ENCODE measurements at places on chromosomes 7 and 10.

- no peak for DNase-seq
Observed at GRCh38 chr7:41529831-41530230, 173.1 kb downstream of the INHBA start.

- DNase-seq = no peak
Observed at GRCh38 chr7:12610899-12611298, 40.4 kb downstream of the SCIN start.

GRCh38 chr7:41955451-41955850, 252.6 kb upstream of the INHBA start:
- DNase-seq = no peak

DNA sequence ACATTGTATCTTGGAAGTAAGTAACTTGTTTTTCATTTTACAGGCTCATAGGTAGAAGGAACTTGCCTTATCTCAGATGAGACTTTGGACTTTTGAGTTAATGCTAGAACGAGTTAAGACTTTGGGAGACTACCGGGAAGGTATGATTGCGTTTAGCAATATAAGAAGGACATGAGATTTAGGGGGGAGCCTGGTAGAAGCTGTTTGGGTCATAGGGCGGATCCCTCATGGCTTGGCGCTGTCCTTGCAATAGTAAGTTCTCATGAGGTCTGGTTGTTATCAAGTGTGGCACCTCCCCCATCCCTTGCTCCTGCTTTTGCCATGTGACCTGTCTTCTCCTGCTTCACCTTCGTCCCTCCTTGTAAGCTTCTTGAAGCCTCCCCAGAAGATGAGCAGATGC, 110.3 kb downstream of the MKX start:
- DNase-seq = no peak

DNA sequence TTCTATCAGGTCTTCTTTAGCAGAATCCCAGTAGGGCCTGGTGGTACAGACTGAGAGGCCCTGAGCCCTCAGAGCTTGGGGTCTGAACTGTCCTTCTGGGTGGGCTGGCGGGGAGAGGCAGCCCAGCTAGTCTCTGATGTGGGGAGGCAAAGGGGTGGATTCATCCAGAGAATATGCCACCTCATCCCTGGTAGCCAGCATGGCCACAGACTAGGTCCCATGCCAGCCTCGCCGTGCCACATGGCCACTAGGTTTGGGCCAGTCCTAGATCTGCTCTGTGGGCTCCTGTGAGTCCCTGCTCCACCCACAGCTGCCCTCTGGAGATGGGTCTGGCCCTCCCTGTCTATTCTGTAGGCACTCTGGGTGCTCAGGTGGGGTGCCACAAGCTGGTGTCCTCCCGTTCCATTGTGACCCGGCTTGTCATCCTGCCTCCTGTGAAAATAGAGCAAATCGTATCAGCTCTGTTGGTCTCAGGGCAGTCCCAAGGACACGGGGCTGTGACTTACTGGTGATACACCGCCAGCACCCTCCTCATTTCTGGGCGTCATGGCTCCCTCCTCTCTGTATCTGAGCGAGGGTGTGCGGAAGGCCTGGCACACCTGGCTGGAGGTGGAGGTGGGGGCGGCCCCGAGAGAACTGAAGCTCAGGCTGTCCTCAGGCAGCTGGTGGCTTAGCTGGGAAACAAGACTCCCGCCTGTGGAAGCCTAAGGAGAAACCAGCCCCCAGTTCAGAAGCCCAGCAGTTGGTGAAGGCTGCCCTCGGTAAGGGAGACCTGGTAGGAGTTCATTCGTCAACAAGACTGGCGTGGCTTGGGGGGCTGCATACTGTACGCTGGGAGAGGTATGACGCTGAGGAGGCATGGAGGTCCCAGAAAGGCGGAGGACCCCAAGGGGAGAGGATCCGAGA, 33.3 kb downstream of the UNC5B start:
- DNase-seq = no peak

DNA sequence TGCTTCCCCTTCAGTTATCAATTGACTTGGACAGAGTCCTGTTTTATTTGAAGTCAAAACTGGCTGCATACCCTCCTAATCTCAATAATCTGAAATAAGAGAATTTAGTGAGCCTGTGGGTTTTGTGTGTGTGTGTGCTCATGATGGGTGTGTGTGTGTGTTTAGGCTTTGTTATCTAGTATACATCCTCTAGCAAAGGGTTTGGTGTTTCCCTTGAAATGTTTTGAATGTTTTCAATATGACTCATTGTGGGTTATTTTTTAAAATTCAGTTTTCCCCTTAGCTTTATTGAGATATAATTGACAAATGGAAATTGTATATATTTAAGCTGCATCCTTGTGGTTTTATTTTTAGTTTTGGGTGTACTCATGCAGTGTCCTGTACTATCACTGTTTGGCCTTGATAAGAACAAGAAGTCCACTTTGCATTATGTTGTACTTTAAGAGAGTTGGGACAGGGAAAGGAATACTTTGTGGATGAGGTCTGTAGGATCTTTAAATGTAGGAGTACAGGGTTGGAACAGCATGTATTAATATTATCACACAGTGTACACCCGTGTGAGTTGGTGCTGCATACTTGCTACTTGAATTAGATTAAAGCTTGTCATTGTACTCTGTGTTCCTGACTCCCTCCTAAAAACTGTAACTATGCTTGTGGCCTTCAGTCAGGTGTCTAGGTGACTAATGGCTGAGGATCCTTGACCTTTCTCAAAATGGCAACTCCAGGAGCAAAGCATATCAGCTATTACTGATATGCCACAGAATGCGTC, 58.3 kb downstream of the VCL start:
- DNase-seq = no peak

GRCh38 chr7:116511552-116512519, 12.3 kb downstream of the CAV2 start:
- DNase-seq = no peak

- DNase-seq = no peak
Observed at GRCh38 chr7:120989257-120990220, 1.0 kb downstream of the CPED1 start.
